ENCODE measurements at places on chromosomes 2 and 18.
A peak's percentile ranks its signal among the peaks of the same experiment; 100 is the strongest.

GRCh38 chr18:73408469-73408868 is 540.7 kb upstream of the NETO1 start:
- no peak for DNase-seq

DNA sequence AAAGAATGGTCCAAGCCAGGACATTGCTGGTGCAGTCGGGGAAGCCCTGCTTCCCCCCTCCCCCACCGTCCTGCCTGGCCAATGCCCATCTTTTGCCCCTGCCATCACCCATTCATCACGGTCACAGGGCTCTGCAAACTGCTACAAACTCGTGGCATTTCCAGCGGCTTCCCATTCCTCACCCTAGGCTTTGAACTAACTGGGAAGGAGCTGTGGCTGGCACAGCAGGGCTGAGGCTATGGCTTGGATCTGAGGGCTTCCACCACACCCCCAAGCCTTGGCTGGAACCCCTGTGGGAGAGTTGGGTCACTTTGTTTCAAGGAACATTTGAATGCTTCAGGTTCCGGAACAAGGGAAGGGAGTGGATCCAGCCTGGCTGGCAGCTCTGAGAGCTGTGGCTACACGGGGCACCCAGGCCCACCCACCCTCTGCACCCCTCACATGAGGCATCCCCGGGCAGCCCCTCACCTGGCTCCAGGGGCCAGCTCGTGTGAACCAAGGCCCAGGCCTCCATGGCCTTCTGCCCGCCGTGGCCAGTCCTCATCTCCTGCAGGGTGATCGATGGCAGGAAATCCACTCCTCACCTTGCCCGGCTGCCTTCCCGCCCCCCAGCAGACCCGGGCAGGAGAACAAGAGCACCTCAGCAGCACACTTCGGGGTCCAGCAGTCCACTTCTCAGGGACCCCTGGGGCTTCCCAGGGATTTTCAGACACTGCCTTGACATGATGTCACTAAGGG is 58.8 kb upstream of the OTOS start:
- no peak for DNase-seq

DNA sequence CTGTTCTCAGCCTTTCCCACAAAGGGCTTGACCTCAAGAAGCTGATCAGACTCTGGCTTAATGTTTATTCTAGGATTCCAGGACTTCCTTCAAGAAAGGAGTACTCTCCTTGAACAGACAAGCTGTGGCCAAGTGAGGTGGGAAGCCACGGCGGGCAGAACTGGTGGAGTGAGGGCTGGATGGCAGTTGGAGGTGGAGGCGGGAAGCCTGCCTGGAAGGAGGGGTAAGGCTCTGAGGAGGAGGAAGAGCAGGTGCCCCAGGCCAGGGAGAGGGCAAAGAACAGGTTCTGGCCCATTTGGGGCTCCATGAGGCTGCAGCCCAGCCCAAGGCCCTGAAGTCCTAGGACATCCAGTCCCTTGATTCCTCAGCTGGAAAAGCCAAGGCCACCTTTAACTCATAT is 143.9 kb downstream of the CYP26B1 start:
- no peak for DNase-seq

DNA sequence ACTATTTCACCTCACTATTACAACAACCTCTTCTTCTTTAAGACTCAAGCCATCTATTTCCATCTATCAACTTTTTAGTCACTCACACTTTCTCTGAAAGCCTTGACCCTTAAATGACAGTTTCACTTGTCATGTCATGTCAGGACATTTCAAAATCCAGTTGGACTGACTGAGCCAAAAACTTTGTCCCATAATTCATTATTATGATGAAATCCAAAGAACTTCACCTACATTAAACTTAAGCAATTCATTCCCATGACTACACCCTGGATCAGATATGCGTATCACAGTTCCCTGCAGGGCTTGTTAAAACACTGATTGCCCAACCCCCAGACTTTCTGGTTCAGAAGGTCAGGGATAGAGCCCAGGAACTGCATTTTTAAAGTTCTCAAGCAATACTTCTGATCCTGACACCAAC is 26.5 kb downstream of the LDAH start:
- DNase-seq = peak; percentile 3

- DNase-seq = no peak
Measured at GRCh38 chr18:70332694-70333093, 43.8 kb downstream of the SOCS6 start.

DNA sequence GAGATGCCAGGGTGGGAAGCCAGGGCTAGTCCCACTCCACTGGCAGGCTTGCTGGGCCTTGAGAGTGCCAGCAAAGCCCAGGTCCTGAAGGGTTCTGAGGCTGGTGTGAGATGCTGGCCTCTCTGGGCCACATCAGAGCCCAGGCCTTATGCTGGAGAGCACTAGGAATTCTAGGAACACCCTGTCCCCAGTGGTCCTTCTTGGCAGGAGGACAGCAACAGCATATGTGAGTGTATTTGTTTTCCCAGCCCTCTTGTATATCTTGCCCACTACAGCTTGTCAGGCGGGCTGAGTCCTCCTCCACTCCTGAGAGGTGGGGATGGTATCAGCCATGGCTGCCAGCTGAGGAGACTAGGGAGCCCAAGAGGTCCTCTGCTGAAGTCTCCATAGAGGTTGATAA is 327.0 kb downstream of the PDE11A start:
- no peak for DNase-seq

DNA sequence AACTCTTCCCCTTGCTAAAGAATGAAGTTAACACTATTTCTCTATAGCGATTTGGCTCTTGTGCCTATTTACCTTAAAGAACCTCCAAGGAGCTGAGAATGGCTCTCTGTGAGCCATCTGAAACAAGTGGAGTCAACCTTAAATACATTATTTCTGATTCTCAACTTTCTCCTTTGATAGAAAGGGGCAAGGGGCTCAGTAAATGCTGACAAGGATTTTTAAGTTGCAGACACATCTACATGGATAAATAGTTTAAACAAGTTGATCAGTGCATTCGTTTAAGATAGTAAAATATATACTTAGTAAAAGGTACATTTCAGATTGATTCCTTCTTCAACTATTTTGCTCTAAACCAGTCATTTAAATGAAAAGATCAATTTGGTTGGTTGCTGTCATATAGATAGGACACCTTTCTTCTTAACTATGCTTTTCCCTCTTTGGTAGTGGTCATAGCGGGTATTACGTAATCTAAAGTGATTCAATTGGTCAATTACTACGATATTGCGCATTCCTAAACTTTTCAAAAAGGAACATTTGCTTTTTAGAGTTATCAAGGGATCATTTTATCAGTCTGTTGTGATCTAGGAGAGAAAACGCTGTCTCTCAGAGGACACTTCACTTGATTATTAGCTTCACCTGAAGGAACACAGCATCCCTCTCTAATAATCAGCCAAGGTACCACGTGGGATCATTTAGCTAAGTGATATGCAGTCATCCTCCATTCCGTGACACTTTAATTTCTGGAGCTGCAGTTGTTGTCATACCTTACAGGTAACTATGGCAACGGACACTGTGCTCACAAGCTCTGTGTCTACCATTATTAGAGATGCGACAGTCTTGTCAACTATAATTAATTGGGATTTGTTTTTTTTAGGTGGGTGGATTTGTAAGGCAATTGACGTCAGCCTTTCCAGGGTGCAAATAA is 50.9 kb upstream of the KCNE4 start:
- no peak for DNase-seq

GRCh38 chr18:74760436-74760835 is 162.8 kb downstream of the ZNF407 start:
- DNase-seq = no peak

- peak; percentile 91 for DNase-seq
Measured at GRCh38 chr2:215749092-215749957, 264.0 kb downstream of the MREG start.

GRCh38 chr2:110637093-110637492 is 40.8 kb downstream of the BUB1 start:
- DNase-seq = no peak

GRCh38 chr2:26847307-26847654 is 651 bp upstream of the DPYSL5 start:
- DNase-seq = no peak

GRCh38 chr2:96763511-96764252 is 3.0 kb downstream of the CNNM4 start:
- DNase-seq = no peak

DNA sequence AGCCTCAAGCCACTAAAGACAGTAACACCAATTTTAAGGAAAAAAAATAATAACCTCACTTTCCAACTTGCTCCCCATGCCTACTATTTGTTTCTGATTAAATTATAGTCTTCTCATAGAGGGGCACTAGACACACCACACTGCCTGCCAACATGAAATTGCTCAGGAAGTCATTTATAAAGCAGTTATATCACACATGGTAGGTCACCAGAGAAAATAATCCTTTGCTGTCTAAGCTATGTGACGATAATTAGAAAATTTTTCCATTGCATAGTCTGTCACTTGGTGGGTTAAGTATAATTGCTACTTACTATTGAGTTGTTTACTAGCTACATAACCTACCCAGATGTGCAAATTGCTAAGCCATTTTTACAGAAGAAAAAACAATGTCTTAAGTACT is 85.2 kb downstream of the INO80D start:
- no peak for DNase-seq

GRCh38 chr2:161905389-161906046 is 168.5 kb downstream of the DPP4 start:
- peak; percentile 67 for DNase-seq

GRCh38 chr2:191405546-191405945 is 160.3 kb downstream of the MYO1B start:
- DNase-seq = no peak

GRCh38 chr2:161283926-161284325 is 24.3 kb upstream of the PSMD14 start:
- no peak for DNase-seq

GRCh38 chr2:162385536-162385935 is 41.6 kb downstream of the GCA start:
- DNase-seq = no peak

DNA sequence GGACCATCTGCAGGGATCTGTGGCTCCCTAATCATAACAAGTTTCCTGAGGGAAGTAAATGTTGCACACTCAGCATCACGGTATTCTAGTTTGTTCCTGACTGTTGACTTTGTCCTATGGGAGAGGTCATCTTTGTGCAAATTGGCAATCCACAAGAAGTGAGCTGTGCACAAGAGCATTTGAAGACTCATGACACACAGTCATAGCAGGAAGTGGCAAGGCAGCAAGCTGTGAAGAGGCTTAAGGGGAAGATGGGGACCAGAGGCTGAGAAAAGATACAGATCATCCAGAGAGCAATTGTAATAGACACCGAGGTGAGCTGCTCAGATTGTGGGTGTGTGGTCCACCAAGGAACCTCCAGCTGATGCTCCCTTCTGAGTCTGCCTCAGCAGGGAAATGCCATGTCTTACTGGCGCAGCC is 2.7 kb downstream of the TNP1 start:
- DNase-seq = peak; percentile 32

GRCh38 chr2:204722691-204723090 is 177.4 kb downstream of the PARD3B start:
- peak; percentile 13 for DNase-seq

DNA sequence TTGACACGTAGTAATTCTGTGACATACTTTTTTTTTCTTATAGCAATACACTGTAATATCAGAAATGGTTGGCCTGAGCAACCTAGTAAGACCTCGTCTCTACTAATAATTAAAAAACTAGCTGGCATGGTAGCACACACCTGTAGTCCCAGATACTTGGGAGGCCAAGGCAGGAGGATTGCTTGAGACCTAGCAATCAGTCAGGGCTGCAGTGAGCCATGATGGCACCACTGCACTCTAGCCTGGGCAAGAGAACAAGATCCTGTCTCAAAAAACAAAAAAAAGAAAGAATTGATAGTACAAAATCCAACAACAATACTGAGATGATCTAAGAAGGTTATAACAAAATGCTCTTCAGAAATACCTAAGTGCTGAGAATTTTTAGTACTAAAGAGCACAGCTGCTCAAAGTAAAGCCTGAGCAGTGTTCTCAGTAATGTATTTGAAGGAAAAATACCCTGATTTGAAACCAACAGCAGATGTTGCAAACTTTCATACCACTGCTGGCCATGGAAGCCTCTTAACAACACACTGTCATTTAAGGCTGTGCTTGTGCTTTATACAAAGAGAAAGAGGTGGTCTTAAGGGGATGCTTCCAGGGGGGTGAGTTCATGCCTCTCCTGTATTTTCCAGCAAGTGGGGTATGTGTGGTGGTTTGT is 132.6 kb upstream of the CDCA7 start:
- no peak for DNase-seq

- peak; percentile 79 for DNase-seq
Measured at GRCh38 chr2:69926849-69927515, 12.1 kb downstream of the MXD1 start.

DNA sequence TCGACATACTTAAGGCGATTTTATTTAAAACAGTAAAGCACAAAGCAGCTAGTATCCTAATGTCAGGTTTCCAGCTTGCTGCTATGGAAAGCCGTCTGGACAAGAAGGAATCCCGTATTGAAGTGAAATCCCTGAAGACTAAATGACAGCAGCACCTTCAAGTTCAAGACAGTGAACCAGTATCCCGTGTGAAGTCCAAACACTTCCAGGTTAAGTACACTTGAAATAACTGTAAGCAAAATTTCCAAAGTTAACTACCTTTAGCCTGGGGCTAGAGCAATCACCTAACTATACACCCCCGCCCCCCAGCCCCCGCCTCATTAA is 1.2 kb downstream of the MBOAT2 start:
- DNase-seq = no peak

GRCh38 chr2:67977464-67977863 is 85.3 kb downstream of the C1D start:
- DNase-seq = no peak

DNA sequence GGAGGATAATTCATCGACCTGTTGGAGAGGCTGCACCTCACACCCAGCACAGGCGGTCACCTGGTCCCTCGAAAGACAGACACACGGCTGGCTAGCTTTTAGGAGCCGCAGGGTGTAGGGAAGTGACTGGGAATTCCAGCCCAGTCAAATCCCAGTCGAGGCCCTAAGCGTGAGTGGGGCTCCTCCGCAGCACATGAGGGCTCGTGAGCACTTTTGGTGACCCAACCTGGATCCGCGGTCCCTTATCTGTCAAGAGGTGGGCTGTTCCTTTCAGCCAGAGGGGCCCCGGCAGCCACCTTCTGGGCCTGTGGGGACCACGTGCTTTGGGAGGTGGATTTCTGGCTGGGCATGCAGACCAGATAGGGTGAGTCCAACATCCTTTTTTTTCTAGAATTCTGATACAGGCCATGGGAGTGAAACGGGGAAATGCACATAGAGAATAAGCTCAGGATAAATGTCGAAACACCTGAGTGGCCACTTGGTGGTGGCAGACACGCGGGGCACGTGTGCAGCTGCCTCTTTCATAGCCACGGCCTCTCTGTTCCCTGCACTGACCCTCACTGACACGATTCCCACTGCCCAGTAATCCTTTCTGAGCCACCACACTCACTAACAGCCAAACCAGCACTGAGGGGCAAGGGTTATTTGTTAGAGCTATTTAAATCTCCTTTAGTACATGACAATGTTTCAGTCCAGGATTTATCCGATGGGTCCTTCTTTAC is 148.4 kb upstream of the PXDN start:
- DNase-seq = no peak

- peak; percentile 96 for DNase-seq
Measured at GRCh38 chr2:85437488-85438200, 19.1 kb downstream of the SH2D6 start.

- no peak for DNase-seq
Measured at GRCh38 chr2:60678551-60678950, 77.5 kb upstream of the PAPOLG start.

Data from suppressor macrophage treated with lipopolysaccharide for 4 hours (primary cell).